ENCODE measurements at places on chromosomes 6 and 20.

GRCh38 chr6:105024803-105025202 is 67.9 kb downstream of the LIN28B start:
- DNase-seq, result no peak

- peak; percentile 84 for DNase-seq
Measured at GRCh38 chr6:26196846-26197635, 109.8 kb downstream of the HFE start.

- DNase-seq, result no peak
Measured at GRCh38 chr6:158061709-158062461, 80.2 kb downstream of the SYNJ2 start.

GRCh38 chr6:72976484-72976883 is 248.8 kb downstream of the KHDC1L start:
- DNase-seq, result no peak

- peak; percentile 57 for DNase-seq
Measured at GRCh38 chr6:17519120-17519519, 81.0 kb upstream of the FAM8A1 start.
